ENCODE measurements at places on chromosomes 1 and 21. TPM values are rescaled to one million over a fixed set of nuclear protein-coding genes. Genes with fewer than 3 reads are reported as not detected.

The ADORA3 gene
- not detected for total RNA-seq

- no peak for DNase-seq
These were observed 42.8 kb downstream of the RTCA start for GRCh38 chr1:100308777-100309176.

The SLC26A9 gene
- total RNA-seq = 0.05 TPM

- DNase-seq = no peak
These were observed 27.8 kb downstream of the OSBPL9 start for GRCh38 chr1:51644533-51645197.

GRCh38 chr1:17893891-17894631 is 138.9 kb downstream of the ACTL8 start:
- no peak for DNase-seq

DNA sequence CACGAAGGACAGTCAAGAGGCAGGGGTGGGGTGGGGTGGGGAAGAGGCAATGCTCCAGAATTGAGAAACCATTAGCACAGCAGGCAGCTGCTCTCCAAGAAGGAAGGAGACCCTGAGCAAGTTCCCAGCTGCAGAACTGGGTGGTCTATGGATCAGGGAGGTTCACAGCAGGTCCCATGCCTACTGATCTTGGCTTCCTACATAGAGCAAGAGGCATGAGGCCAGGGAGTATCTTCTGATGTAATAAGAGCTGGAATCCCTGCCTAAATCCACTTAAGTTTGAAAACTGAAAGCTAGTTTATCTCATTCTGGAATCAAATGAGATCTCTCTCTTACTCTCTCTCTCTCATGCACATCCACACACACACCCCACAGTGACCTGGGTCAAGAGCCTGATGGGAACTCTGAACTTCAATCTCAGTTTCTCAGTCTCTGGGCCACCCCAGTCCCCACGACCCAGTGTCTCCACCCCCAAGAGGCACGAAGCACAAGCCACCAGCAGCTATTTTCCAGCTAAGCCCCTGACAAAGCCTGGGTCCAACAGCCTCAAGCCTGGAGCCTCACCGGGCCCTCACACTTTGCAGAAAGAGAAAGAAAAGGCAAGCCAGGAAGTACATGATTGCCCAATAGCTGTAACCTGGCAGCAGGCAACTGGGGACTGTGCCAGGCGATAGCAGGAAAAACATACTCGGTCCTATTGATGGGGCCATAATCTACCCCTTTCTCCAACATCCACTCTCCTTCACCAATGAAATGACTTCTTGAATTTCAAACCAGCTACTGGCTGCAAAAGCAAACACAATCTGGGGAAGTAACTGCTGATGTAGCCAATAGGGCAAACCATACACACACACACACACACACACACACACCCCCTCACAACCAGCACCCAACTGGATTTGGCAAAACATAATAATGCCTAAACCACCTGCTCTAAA is 2.2 kb downstream of the NUAK2 start:
- no peak for DNase-seq

The FCRL1 gene
- total RNA-seq = not detected

- DNase-seq = no peak
These were observed 459.8 kb downstream of the KCNT2 start for GRCh38 chr1:196148367-196148970.

DNA sequence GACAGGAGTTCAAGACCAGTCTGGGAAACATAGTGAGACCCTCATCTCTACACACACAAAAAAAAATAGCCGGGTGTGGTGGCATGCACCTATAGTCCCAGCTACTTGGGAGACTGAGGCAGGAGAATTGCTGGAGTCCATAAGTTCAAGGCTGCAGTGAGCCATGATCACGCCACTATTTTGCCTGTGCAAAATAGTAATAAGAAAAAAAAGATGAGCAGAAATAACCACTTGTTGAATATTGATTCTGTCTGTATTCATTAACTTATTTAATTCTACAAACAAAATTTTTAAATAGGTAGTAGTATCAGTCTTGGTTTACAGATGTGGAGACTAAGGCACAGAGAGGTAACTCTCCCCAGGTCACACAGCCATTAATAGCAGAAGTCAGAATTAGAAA is 16.9 kb downstream of the LRRC40 start:
- no peak for DNase-seq

The TFAP2E gene
- 1.5 TPM for total RNA-seq

DNA sequence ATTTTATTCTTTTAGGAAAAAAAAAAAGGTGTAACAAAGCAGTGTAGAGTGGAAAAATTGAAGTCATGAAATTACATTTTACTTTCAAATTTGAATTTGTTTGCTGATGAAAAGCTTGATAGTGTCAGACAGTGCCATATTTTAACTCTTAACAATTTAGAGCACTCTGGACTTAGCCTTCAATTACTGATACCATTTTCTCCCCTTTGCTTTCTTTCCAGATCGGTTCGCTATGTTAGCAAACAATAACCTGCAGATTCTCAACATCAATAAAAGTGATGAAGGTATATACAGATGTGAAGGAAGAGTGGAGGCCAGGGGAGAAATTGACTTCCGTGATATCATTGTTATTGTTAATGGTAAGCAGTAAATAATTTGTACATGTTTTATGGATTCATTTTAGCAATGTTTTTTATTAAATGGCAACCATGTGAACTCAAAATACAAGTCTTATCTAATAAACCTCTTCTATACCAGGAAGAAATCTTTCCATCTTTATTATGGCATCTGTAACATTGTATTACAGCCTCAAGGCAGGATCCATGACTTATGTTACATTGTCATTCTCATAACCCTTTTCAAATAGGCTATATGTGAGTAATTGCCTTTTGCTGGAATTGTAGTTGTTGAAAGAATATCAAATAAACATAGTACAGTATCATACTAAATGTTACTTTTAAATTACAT is 293.8 kb downstream of the NCAM2 start:
- no peak for DNase-seq

GRCh38 chr1:80468356-80468755 is 1332.4 kb upstream of the ADGRL2 start:
- no peak for DNase-seq

The LCE1E gene
- total RNA-seq = not detected

The LCE3E gene
- not detected for total RNA-seq

DNA sequence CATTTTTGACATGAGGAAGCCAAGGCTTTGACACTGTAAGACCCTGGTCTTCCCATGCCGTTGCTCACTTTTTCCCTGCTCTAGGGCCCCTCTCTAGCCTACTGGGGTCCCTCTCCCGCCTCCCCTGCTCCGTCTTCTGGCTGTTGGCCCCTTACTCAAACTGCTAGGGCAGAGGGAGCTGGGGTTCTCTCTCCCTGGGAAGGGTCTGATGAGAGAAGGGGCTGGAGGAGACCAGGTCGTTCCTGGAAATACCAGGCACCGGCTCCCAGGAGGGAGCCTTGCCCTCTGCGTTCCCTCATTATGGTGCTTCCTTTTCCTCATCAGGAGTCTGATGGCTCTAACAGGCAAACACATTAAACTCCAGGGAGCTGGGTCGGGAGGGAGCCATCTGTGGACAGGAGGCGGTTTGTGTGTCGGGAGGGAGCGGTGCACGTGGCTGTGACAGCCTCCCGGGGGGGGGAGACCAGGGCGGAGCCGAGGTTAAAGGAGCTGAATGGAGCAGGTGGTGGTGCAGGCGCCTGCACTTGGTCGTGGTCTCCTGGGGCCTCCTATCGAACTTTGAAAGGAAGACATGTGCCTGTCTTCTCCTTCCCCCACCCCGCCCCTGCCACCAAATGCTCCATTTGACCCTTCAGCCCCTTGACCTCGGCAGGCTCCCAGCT is 35.4 kb upstream of the LHX4 start:
- DNase-seq = no peak

- DNase-seq = no peak
These were observed 3.5 kb downstream of the CELA2A start for GRCh38 chr1:15459771-15460707.

The CLCA2 gene
- total RNA-seq = 0.07 TPM

GRCh38 chr1:20431176-20431460 is 54.9 kb downstream of the CAMK2N1 start:
- DNase-seq = no peak

The RRAGC gene
- total RNA-seq = 11.4 TPM

The TP73 gene
- 5.7 TPM for total RNA-seq

DNA sequence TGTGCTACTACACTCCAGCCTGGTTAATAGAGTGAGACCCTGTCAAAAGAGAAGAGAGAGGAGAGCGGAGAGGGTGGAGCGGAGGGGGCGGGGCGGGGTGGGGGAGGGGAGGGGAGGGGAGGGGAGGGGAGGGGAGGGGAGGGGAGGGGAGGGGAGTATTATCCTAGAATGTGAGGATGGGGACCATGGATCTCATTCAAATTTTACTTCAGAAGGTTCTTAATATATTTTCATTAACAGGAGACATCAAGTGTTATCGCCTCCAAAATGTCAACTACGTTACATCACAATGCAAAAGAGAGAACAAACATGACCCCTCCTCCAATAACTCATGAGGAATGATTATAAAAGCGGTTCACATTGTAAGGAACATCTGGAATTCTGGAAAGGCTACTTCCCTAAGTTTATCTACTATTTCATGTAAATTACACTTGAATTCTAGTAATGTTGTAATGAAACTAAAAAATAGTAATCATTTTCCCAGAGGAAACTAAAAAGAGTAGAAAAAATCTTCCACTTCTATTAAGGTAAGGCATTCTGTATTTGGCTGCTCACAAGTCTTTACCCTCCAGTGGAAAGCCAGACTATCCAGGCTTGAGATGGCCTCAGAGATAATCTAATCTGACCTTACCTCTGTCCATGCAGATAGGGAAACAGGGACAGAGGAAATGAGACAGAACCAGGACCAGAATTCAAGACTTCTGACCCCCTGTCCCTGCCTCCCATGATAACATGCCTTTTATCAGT is 18.8 kb upstream of the GUCA2A start:
- no peak for DNase-seq

DNA sequence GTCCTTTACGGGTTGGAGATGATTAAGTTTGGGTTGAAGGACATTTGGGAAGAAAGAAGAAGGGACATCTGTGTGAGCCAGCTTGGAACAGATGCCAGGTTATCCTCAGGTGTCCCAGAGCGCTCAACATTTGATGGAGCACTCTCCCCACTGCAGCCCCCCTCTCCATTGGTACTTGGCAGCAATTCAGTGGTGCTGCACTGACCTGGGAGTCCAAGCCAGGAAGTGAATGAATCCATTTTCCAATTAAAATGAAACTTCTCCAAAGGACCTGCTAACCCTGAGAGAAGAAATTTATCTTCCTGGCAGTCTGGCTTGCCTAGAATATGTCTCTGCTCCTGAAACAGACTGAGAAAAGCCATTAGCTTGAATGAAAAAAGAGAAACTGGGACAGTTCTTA is 67.1 kb downstream of the FGGY start:
- DNase-seq = no peak

DNA sequence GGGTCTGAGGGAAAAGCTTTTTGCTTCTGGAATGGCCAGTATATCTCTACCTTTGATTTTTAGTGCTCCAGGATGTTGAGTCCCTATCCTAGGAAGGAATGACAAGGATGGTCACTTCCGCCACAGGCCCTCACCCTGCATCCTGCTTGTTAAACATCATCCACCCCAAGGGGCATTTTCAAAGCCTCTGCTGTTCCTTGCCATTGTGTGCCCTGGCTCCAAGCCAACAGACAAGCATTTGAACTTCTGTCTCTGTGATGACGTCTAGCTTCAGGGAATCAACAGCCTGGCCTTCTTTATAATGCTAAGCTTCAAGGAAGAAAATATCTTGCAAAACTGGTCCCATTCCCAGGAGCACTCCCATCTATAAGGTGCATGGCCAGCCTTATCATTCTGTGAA is 12.3 kb upstream of the JAM2 start:
- no peak for DNase-seq

The ITLN2 gene
- total RNA-seq = 7.8 TPM

GRCh38 chr1:89087241-89087640 is 22.2 kb upstream of the GBP1 start:
- DNase-seq = no peak

The COL16A1 gene
- 8.8 TPM for total RNA-seq

The FMO5 gene
- 1.7 TPM for total RNA-seq

The SPRR2E gene
- not detected for total RNA-seq

DNA sequence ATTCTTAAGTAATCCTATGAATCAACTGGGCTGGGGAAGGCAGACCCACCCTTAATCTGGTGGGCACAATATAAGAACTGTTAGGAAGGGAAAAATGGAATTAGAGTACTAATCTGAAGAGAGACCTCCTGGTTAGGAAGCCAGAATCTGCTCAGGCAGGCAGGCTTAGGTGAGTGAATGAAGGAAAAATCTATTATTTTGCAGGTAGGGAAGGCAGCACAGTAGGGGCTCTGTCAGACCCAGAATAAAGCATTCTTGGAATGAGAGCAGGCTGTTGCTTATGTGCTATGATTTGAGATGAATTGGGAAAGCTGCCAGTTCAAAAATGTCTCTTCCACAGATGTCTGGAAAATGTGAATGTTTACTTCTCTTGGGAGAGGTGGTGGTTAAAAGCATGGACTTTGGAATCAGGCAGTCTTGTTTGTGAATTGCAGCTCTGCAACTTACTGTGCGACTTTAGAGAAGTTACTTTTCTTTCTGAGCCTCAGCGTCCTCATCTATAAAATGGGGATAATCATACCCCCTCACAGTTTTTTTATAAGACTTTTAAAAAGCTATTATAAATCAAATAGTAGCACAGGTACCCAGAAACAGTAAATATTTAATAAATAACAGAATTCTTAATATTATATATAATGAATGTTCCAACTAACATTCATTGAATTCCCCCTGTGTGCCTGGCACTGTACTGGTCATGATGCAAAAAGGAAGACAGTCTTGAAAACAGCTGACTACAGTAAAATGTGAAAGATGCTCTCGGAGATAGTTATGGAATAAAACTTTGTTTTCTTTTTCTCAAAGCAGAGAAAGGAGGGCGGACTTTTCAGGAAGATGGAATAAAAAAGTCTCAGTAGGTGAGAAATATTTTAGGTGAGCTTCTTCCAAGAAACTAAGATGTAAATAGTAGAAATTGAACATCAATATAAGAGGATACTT is 15.3 kb upstream of the ZNF644 start:
- DNase-seq = no peak

- no peak for DNase-seq
These were observed 55.9 kb downstream of the SETD4 start for GRCh38 chr21:36004441-36004840.

DNA sequence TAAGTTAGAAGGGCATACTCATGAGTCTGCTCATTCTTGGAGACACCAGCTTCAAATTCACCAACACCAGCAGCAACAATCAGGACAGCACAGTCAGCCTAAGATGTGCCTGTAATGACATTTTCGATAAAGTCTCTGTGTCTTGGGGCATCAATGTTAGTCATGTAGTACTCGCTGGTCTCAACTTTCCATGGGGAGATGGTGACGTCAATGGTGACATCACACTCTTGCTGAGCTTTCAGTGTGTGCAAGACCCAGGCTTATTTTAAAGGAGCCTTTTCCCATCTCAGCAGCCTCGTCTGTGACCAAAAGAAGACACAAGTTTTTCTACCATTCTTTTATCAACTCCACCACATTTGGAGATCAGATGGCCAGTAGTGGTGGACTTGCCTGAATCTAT is 75.5 kb downstream of the SERINC2 start:
- no peak for DNase-seq
